GM23338 (cell line): ENCODE measurements at places on chromosomes 4 and X.
A peak's percentile ranks its signal among the peaks of the same experiment; 100 is the strongest.

DNA sequence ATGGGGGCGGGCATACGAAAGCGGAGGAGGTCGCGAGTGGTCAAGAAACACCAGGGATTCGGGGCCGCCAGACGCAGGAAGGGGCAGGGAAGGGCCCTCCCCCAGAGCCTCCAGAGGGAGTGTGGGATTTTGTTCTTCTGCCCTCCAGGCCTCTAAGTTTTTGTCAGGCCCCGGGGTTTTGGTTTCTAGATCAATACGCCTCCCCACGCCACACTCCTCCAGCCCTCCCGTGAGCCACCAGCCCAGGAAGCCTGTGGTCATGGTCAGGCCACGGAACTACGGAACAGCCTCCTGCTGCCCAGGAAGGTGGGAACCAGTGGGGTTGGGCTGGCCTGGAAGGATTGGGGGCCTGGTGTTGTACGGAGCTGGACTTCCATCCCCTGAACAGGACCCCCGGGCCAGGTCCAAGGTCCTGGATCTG lies 38.4 kb downstream of the CPLX1 start:
- no peak for DNase-seq

GRCh38 chrX:47748576-47748975 lies 88.1 kb upstream of the ZNF81 start:
- no peak for DNase-seq

DNA sequence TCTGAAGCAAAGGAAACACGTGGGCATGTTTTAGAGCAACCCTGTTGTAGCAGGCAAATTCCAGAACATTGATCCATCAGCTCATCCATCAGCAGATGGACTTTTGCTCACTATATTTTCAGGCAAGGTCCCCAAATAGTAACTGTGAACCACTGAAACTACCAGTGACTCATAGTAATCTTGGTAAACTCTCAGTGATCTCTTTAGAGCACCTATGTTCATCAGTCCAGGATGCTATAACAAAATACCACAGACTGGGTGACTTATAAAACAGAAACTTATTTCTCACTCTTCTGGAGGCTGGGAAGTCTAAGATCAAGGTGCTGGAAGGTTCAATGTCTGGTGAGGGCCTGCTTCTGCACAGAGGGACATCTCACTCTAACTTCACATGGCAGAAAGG lies 28.9 kb upstream of the BTC start:
- DNase-seq = no peak

- peak; percentile 52 for DNase-seq
These were observed 59.7 kb upstream of the RASGEF1B start for GRCh38 chr4:81531410-81531809.

GRCh38 chr4:174763454-174764104 lies 65.5 kb downstream of the GLRA3 start:
- DNase-seq = no peak

DNA sequence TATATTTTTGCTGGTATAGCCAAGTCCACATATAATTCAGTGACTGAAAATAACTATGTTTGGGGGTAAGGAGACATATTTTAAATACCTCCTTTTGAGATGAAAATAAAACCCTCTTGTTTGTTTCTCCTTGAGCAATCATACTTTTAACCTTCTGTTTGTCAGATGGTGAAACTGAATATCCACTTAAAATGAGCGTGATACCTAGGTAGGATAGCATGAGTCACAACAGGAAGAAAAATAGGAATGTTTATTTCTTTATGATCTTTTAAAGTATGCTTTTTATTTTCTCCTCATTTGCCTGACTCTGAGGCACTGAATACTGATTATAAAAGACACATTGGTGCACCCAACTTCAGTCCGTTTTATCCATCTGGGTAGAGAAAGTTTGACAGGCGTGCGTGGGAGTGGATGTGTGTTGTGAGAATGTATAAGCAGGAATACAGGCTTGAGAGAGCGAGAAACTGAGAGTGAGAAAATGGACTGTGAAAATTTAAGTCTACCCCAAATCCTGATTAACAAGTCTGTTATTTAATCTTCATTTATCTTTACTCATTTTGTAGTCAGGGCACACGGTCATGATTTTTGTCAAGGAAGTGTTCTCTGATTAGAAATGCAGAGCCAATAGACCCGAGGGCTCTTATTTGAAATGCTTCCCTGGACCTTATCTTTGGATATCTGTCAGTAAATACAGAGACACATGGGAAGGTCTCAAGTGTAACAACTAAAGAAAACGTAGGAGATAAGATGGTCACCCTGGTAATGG lies 62.1 kb upstream of the ANTXR2 start:
- DNase-seq = no peak

GRCh38 chrX:40097504-40098263 lies at the start of gene BCOR:
Gene BCOR, minus strand, starts transcription at chrX:40097958. Its CDS starts 20,029 bp downstream, at chrX:40077929.
- peak; percentile 70 for DNase-seq

GRCh38 chr4:158850800-158851644 lies 82.2 kb downstream of the FNIP2 start:
- DNase-seq = peak; percentile 48

- DNase-seq = peak; percentile 50
These were observed 26.5 kb upstream of the XIAP start for GRCh38 chrX:123833387-123833786.

- peak; percentile 65 for DNase-seq
These were observed 112.1 kb downstream of the FAM53A start for GRCh38 chr4:1572010-1572385.

GRCh38 chrX:27838185-27838584 lies 30.4 kb downstream of the MAGEB10 start:
- no peak for DNase-seq

GRCh38 chrX:84479086-84479485 lies 23.2 kb downstream of the HDX start:
- DNase-seq = no peak

- DNase-seq = peak; percentile 71
These were observed 518 bp downstream of the PRDM8 start for GRCh38 chr4:80197601-80198440.

DNA sequence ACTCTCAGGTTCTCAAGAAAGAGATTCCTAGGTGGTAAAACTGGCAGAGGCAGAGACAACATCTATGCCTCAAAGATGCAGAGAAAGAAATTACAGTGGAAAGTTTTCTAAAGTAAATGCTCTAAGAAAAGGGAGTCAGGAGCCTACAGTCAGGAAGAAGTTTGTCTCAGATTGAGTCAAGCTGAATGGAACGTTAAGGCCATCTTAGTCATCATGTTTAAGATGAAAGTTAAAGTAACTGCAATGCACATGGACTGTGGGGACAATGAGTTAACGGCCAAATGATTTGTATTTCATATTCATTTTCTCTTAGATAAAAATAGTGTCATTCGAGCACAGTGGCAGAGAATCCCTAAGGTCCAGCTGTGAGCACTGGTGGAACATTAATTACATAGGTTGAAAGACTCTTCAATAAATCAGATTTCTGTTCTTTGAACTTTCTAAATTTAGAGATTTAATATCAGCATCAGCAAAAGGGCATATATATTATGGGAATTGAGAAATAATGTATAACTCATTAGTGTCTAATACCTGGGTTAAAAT lies 384.6 kb downstream of the DTHD1 start:
- DNase-seq = no peak

DNA sequence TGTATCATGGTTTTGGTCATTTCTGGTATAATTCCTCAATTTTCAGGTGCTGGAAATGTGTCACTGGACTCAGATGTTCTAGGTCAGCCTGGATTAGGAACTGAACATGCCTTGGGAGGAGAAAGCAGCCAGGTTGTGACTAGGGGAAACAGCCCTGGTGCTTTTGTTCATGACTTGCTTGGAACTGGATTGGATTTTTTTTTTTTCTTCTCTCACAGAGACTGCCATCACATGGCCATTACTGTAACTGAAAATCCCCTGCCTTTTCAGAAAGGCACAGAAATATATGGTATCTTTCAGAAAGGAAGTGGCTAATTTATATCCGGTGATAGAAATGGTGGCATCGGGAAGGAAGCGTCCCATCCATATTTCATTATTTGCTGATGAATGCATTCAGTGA lies 34.6 kb downstream of the SEPTIN11 start:
- DNase-seq = peak; percentile 59

- DNase-seq = no peak
These were observed 93.7 kb downstream of the SHOX start for GRCh38 chrX:724256-724655.

GRCh38 chrX:31333165-31333831 lies 261.5 kb upstream of the FTHL17 start:
- DNase-seq = no peak

DNA sequence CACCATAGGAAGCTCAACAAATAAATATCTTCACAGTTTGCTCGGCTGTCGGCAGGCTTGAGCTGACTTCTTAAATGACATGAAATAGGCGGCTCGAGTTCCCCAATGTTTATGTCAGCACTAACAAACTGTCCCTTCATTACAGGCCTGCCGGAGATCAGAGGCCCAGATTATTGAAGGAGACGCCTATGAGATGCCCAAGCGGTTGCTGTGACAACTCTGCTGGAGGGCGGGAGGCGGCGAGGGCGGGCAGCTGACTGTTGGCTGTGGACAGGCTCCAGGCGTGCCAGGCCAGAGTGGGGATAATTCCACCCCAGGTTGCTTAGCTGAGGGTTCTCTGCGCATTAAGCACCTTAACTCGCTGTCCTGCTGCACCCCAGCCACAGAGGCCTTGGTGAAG lies 39.2 kb upstream of the MSX1 start:
- DNase-seq = no peak

GRCh38 chrX:134999469-134999868 lies 8.7 kb downstream of the SMIM10 start:
- DNase-seq = peak; percentile 43

DNA sequence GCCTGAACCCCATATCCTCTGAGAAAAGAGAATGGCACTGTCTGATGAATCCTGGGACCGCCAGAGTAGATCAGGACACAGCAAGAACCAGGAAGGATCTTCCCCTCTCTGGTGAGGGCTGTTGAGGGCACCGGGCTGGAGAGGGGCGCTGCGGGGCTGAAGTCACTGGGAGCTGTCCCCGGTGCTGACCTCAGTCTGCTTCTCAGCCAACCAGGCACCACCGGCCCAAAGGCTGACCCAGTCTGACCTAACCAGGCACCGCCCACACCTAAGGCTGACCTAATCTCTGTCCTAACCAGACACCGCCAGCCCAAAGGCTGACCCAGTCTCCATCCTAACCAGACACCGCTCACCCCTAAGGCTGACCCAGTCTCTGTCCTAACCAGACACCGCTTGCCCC lies 82.8 kb downstream of the CPZ start:
- peak; percentile 95 for DNase-seq

DNA sequence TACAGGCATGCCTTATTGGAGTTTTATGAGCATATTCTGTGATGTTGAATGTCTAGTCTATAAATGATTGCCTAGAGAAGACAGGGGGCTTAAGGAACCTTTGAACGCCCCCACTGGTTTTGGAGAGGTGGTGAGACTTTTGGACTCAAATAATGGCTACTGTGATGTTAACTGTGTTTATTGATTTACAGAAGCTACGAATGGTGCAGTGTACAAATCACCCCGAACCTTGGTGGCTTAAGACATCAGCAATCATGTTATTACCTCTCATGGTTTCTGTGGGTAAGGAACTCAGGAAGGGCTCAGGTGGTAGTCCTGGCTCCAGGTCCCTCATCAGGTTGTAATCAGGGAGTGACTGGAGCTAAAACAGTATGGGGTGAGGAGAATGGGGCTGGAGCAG lies 33.3 kb upstream of the APLN start:
- DNase-seq = no peak

- peak; percentile 29 for DNase-seq
These were observed 20.6 kb downstream of the SH3D19 start for GRCh38 chr4:151304755-151305154.

DNA sequence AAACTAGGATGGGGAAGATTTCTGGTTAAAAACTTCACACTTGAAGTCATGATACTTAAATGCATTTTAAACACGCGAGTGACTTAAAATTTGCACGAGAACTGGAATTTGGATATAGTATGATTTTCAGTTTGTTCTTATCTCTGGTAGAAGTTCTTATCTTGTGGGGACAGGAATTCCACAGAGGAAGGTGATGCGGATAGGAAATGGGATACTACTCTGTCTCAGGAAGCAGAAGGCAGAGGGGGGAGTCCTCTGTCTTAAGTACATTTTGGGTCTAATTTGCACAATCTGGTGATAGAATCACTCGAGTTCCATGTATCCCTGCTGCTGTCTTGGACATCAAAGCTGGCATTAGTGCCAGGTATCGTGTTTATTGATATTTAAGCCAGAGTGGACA lies 53.3 kb downstream of the TLL1 start:
- no peak for DNase-seq

- peak; percentile 17 for DNase-seq
These were observed 20.3 kb upstream of the POLA1 start for GRCh38 chrX:24673424-24673823.

- DNase-seq = no peak
These were observed 8.7 kb upstream of the ANAPC4 start for GRCh38 chr4:25368315-25368714.

GRCh38 chrX:136202889-136203288 lies 48.3 kb downstream of the MAP7D3 start:
- no peak for DNase-seq

DNA sequence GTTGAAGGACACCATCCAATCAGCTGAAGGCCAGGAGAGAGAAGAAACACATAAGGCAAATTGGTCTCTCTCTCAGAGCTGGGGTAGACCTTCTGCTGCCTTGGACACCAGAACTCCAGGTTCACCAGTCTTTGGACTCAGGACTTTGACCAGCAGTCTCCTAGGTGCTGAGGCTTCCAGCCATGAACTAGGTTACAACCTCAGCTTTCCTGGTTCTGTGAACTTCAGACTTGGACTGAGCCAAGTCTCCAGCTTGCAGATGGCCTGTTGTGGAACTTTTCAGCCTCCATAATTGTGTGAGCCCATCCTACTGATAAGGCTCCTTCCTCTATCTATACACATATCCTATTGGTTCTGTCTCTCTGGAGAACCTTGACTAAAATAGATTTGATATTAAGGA lies 20.6 kb upstream of the BBS12 start:
- DNase-seq = no peak

DNA sequence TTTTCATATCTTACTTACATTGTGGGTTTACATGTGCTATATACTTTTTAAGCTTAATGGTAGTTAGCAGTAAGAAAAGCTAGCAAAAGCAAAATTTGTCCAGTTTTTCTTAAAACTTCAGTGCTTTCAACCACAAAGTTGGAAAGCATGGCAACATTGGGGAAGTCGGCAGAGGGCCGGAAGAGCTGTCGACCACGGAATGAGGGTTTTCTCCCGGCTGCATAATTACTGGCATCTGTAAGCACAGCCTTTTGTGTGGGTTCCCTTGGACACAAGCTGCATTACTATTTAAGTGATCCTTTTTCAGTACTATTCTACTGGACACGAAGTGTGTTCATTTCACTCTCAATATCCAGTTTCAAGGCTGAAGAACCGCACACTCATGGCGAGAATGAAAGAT lies 560.4 kb downstream of the ANKRD50 start:
- no peak for DNase-seq

GRCh38 chr4:136742333-136742732 lies 790.0 kb downstream of the PCDH18 start:
- DNase-seq = no peak

GRCh38 chr4:23516716-23517115 lies 373.1 kb downstream of the PPARGC1A start:
- no peak for DNase-seq
